ENCODE measurements at places on chromosomes 16 and 17.

GRCh38 chr16:59341368-59341767 is 607.3 kb upstream of the GOT2 start:
- no peak for DNase-seq

- DNase-seq, result no peak
These were observed 42.0 kb downstream of the AXIN2 start for GRCh38 chr17:65519462-65519861.

- no peak for DNase-seq
These were observed 484.1 kb downstream of the SLC39A11 start for GRCh38 chr17:72608436-72608835.

DNA sequence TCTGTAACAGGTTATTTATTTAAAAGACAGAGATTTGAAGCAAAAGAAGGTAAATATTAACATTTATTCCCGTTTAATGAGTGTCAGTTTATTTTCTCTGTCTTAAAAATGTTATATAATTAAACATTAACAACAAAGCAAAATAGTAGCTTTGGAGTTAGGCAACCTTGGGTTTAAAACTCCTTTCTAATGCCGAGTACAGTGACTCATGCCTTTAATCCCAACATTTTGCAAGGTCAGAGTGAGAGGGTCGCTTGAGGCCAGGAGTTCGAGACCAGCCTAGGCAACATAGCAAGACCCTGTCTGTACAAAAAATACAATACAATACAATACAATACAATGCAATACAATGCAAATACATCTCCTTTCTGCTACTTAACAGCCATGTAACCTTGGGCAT is 128.7 kb downstream of the CHD9 start:
- no peak for DNase-seq

GRCh38 chr16:88558457-88559442 is 11.5 kb upstream of the ZC3H18 start:
- DNase-seq, result no peak

- no peak for DNase-seq
These were observed 21.6 kb upstream of the TRIM25 start for GRCh38 chr17:56935461-56935860.

DNA sequence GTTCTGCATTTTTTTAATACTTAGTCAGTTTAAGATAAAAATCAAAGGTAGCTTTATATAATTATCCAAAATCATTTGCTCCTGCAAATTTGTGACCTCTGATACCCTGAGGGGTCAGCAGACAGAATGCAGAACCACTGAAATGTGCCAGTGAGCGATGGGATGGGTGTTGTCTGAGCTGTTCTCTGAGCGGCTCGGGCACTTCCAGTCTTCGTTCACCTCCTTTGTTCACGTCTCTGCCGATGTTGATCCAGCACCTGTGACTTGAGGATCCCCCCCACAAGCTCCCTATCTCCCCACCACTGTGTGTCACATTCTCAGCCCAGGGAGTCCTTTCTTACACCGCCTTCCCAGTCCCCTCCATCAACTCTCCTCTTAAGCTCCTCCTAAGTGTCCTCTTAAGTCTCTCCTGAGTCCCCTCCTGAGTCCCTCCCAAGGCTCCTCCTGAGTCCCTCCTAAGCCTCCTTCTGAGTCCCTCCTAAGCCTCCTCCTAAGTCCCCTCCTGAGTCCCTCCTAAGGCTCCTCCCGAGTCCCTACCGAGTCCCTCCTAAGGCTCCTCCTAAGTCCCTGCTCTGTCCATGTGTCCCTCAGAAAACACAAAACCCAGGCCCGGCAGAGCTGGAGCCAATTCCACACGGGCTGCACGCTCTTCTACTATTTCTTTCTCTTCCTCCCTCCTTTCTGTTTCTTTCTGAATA is 47.5 kb downstream of the RNF213 start:
- no peak for DNase-seq

DNA sequence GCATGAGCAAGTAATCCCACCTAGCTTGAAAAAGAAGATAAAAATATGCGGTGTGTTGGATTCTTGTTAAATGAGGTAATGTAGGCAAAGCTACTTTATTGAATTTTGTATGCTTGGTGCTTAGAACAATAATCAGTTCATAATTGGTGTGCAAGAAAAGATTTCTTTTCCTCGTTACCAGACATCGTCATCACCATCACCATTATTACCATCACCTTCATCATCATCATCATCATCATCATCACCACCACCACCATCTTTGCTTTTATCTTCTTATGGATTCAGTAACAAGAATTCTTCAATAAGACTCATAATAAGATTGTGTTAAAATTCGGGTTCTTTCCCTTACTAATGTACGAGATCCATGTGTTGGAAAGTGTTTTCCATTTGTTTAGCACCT is 173.7 kb downstream of the RBFOX1 start:
- no peak for DNase-seq

GRCh38 chr17:29154516-29155226 is 25.5 kb downstream of the MYO18A start:
- DNase-seq, result no peak

GRCh38 chr17:41185001-41185400 is 290 bp upstream of the KRTAP4-1 start:
- no peak for DNase-seq

GRCh38 chr17:18380471-18381157 is 3.0 kb downstream of the EVPLL start:
- no peak for DNase-seq

- peak; percentile 52 for DNase-seq
These were observed 13.5 kb downstream of the SPHK1 start for GRCh38 chr17:76397687-76398522.

DNA sequence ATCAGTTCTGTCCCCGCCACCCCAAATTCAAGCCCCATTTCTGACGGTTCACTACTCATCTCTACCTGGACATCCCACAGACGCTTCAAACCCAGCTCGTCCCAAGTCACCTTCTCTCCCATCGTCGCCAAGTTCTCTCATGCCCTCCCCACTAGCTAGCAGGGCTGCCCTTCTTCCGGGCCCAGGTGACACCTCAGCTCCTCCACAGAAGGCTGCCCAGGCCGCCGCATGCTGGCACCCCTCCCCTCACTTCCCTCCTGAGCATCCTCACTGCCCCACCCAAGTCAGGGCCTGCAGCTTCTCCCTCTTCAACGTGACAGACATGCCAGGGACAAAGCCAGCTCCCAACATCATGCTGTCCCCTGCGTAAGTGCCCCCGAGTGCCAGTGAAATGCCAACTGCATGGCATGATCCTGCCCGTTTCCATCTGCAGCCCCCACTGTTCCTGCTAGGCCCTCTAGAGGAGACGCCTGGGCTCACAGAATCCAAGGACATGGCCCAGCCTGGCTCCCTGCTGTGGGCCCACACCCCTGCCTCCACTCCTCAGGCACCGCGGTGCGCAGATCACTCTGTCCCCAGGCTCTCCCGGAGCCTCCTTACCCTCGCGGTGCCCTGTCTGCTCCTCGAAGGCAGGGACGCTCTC is 5.9 kb downstream of the CYB561 start:
- DNase-seq, result no peak

DNA sequence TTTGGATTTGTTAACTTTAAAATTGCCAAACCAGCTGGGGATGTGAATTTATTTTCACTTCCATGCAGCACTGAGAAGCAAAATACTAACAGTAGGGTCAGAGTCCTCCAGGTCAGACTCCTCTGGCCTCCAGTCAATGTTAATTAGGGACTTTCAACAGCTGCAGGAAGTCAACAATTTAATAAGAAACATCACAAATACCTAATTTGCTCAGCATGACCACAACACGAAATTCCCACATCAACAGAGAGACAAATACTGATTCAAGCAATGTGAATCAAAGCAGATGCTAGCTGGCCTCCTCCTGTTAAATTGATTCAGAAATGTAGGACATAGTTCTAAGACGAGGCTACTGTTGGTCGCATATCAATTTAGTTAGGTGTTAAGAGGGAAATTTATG is 111.7 kb downstream of the ABCA8 start:
- DNase-seq, result no peak

GRCh38 chr16:51648526-51648925 is 497.5 kb upstream of the SALL1 start:
- DNase-seq, result no peak

DNA sequence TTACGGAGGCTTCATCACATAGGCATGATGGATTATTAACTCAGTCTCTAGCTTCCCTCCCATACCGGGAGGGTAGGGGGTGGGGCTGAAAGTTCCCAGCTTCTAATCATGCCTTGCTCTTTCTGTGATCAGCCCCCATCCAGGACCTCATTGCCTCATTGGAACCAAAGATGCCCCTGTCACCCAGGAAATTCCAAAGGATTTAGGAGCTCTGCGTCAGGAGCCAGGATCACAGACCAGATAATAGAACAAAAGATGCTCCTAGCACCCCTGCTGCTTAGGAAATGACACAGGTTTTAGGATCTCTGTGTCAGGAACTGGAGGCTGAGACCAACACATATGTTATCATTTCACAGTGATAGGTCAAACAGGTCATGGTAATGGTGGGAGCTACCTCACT is 9.7 kb downstream of the USB1 start:
- no peak for DNase-seq

- DNase-seq, result peak; percentile 25
These were observed 15.2 kb downstream of the PIEZO1 start for GRCh38 chr16:88769617-88770460.

DNA sequence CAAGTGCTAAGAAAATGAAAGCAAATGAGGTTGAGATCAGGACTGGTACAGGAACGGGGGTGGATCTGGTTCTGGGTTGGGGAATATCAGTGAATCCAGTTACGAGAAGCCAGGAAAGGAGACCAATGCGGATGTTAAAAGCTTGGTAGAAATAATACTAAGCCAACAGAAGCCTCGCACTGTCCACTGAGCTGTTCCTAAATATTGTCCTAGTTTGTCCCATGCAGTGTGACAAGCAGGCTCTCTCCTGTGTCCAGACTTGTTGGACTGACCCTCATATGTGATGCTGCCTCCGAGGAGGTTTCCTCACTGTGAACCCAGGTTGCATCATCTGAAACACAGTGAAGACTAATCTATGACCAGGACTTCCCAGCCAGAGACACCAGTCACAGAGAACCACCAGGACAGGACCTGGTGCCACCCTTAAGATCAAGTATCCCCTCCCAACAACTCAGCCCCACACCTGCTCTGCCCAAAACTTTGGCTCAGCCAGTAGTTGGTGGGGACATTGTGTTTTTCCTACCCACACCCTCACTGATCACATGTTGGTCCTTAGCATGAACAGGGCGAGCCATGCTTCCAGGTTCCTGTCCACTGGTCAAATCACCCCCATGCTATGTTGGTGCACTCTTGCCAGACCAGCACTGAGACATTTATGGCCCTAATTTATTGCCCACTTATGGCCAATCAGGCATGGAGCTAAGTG is 32.7 kb upstream of the SCNN1B start:
- DNase-seq, result no peak

GRCh38 chr17:36869856-36870719 is 67.2 kb upstream of the LHX1 start:
- no peak for DNase-seq

DNA sequence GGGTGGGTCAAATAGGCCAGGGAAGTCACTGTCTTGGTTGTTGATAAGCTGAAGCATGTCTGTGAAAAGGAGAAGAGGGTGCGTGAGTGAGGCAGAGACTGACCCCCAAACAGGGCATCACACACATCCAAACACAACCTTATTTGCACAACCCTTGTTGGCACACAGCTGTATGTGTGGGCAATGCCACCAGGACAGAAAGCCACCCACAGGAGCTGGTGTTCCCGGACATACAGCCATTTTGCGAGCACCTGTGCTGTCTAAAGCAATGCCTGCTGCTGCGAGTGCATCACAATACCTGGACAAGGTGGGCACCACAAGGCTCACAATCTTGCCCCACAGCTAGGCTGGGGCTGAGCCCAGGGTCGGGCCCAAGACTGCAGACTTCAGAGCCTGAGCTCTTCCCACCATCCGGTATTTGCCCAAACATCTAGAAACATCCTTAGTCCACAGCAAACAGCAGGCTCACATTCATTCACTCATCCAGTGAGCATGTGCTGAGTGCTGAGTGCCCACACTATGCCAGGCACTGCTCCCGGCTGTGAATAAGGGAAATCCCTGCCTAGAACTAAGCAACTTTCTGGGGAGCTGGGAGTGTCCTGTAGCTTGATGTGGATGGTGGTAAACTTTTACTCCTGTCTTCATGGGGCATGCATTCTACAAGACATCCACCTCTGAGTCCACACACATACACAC is 16.2 kb downstream of the SREBF1 start:
- no peak for DNase-seq

DNA sequence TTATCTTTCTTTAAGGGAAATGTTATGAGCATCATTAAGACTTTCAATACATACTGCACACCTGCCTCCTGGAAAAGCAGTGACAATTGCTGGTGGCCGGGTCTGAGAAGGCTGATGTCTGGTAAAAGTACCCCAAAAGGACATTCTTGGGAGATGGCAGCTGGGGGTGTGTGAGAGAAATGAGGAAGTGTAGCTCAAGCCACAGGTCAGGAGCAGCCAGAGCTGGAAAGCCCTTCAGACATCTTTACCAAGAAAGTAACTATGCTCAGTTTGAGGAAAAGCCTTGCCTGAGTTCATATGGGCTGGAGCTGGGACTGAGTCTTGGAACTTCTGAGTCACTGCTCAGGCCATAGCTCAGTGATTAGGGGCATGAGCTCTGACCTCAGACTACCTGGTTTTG is 94.7 kb upstream of the N4BP1 start:
- DNase-seq, result no peak

- DNase-seq, result no peak
These were observed 98.9 kb downstream of the CCT6B start for GRCh38 chr17:34862384-34862783.

Measured in GDM1 (cell line).